ENCODE measurements at places on chromosomes 3 and 15.

DNA sequence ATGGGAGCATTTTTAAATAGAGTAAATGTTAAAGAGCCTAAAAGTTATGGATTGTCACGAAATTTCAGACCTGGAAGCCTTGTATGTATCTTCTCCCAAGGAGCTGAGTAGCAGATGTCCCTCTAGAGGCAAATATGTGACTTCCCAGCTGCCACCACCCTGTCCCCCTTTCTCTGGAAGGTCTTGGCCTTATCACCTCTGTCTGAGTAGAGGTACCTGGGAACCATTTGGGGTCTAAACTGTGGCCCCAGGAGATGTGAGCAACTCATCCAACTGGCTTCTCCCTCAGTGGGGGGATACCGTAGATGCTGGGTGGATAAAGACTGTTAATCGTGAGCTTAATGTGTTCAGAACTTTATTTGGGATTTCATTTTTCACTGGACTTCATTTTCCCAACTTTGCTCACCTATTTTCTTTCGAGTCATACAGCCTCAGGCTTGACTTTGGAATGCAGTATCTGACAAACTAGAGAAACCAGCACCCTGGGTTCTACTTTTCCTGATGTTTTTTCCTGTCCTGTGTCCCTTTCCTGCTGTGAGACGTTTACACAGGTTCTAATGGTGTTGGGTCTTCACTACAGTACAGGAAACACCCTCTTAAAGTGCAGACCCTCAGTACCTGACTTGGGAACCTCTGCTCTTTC, 53.3 kb upstream of the CCR4 start:
- no peak for DNase-seq

DNA sequence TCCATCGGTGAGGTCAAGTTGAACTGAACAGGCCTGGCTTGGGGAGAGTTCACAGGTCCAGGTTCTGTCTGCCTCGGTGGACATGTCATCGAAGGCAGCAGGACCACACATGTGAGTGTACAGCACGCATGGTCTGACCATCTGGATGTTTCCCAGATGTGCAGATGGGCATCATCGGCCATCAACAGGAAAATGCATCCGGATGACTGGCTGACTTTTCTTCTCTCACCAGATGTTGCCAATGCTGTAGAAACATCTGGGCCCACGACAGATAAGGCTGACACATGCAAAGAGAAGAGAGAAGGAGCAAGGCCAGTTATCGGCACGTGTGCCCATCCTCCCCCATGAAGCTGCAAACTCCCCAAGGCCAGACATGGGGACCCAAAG, 45.1 kb downstream of the NOX5 start:
- no peak for DNase-seq

DNA sequence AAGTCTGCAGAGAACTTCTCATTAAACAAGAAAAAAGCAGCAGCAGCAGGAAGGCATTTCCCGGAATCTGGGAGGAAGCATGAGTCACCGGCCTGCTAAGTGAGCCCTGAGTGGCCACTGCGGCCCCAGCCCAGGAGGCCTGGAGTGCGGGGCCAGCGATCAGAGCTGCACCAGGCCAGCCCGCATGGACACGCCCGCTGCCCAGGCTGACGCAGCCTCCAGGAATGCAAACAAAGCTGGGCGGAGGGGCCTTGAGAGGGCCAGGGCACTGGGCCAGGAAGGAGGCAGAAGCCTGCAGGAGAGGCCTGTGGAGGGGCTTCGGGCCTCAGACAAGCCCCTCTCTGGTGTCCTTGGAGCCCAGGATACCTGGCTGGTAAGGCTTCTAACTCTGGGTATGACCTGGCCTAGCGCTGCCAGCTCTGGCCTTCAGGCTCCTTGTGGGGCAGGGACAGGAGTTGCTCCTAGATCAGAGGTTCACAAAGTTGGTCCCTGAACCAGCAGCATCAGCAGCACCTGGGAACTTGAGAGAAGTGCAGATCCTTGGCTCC, 101.2 kb downstream of the SMAD6 start:
- peak; percentile 46 for DNase-seq

DNA sequence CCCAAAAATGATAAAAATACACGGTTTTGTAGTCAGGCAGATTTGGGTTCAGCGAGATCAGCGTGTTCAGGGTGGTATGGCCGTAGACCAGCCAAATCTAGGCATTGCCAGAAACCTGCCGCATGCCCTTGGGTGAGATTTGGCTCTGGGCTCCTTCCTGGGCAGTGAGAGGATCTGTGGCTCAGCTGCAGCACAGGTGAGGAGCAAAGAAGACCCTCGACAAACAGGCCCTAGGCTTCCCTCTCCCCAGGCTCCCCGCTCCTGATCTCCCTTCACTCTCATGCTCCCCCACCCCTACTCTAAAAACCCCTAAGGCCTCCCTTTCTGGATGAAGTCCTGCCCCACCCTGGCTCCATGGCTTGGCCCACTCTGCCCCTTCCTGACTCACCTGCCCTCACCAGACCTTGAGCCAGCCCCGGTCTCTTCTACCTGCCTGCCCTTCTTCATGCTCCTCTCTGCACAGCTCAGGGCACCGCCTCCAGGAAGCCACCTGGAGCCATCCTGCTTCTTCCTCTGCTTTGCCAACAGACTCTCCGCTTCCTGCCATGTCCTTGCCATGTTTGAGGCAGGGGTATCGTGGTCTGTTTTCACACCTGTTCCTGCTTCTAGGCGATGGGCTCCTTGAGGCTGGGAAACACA, 88.1 kb downstream of the CORO2B start:
- no peak for DNase-seq

- no peak for DNase-seq
These were observed 229.0 kb downstream of the THSD4 start for GRCh38 chr15:71344316-71344715.

GRCh38 chr3:192834428-192834827, 83.2 kb downstream of the MB21D2 start:
- DNase-seq, result no peak

DNA sequence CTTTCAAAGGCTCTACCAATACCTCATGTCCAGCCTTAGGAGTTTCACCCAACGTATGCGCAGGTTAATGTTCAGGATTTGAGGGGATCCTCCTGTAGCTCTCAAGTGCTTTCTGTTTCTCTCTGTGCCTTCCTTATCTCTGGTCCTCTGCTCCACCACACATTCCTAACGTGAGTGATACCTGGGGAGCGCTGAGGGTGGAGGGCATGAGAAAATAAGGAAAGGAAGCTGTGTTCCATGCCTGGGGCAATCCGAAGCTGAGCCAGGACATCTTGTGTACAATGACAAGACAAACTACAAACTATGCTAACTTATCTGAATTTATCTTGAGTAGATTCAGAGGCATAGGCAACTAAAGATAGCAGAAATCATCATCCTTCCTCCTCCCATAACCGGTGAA, 136.4 kb downstream of the SST start:
- no peak for DNase-seq

DNA sequence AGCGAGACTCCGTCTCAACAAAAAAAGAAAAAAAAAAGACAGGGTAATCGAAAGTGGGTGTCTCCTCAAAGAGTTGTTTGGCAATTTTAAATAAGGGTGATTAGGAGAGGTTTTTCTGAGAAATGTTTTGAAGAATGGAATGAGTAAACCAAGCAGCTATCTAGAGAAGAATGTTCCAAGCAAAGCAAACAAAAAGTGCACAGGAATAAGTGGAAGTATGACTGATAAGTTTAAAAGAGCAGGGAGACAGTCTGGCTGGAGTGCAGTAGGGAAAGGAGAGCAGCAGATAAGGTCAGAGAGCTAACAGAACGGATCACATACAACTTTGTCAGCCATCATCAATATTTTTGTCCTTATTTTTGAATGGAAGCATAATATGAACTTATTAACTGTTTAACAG, 853.5 kb downstream of the TUSC7 start:
- DNase-seq, result no peak

DNA sequence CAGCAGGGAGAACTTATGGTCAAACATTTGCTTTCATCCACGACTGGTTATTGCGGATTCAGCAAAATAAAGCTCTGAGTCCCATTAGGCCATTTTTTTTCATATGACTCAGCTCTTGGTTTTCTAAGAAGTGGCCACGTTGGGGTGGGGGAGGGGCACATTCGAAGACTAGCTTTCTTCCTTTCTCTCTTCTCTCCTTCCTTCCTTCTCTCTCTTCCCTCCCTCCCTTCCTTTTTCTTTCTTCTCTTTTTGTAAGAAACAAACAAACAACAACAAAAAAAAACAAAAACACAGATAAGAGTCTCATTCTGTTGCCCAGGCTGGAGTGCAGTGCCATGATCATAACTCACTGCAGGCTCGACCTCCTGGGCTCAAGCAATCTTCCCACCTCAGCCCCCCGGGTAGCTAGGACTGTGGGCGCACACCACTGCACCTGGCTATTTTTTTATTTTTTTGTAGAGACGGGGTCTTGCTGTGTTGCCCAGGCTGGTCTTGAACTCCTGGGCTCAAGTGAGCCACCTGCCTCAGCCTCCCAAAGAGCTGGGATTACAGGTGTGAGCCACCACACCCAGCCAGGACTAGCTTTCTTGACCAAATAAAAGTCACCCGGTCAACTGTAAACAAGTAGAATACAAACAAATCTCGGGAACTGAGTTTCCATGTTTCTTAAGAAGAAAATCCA, 41.6 kb downstream of the ABCC5 start:
- DNase-seq, result no peak

DNA sequence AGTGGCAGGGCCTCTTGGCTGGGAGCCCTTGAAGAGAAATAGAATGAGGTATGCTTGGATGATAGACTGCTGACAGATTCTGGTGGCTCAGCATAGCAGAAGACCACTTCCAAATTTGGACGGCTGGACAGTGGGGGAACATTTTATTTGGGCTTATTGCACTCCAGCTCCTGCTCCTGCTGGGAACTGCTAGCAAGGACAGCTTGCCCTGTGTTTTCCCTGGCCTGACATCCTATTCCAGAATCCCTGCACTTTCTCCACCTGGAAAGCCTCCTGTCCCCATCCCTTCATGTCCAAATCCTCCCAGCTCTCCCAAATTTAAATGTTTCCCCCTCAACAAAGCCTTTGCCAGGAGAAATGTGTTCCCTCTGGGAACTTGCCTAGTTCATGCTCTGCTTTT, 9.8 kb upstream of the COLQ start:
- no peak for DNase-seq

GRCh38 chr3:39362812-39363211, 20.4 kb upstream of the SLC25A38 start:
- no peak for DNase-seq

GRCh38 chr3:42051384-42052131, 39.6 kb upstream of the TRAK1 start:
- DNase-seq, result no peak

DNA sequence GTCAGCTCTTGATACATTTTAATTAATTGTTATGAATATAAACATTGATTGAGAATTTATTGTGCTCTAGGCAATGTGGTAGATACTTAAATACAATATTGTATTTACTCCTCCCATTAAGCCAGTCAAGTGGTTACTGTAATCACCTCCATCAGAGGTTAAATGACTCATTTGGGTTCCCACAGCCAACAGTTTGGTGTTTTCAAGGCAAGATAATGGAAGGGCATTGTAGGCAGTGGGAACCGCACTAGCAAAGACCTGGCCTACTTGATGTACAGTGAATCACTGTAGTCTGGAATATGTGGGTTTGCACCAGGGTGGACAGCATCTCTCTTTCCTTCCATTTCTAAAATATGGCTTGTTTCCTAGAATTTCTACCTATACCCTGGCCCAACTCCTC, 127.4 kb downstream of the EDEM1 start:
- DNase-seq, result no peak

- no peak for DNase-seq
These were observed 1.0 kb downstream of the LIMD1 start for GRCh38 chr3:45595364-45596195.

DNA sequence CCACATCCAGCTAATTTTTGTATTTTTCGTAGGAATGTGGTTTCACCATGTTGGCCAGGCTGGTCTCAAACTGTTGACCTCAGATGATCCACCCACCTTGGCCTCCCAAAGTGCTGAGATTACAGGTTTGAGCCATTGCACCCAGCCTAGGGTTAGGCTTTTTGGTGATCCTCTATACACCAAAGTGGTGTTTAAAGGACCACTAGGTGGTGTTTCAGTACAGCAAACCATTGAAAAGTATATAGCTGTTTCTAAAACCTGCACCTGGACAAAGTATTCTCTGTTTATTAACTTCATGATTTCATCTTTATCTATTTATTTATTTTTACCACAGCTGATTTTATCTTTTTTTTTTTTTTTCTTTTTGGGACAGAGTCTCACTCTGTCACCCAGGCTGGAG, 68.4 kb downstream of the MINDY2 start:
- no peak for DNase-seq

GRCh38 chr15:92462424-92463125, 68.9 kb downstream of the ST8SIA2 start:
- no peak for DNase-seq

- no peak for DNase-seq
These were observed 57.5 kb downstream of the SCN11A start for GRCh38 chr3:38994251-38994650.

GRCh38 chr3:58251631-58252035, 14.0 kb downstream of the ABHD6 start:
- no peak for DNase-seq

- no peak for DNase-seq
These were observed 151.3 kb downstream of the XXYLT1 start for GRCh38 chr3:195119461-195120266.

- DNase-seq, result no peak
These were observed 2.6 kb downstream of the ITGB5 start for GRCh38 chr3:124884474-124885101.

GRCh38 chr3:150344079-150344759, 63.9 kb upstream of the TSC22D2 start:
- DNase-seq, result no peak

- no peak for DNase-seq
These were observed 38.6 kb downstream of the ACSBG1 start for GRCh38 chr15:78195735-78196201.

GRCh38 chr15:69143756-69144436, 16.5 kb upstream of the GLCE start:
- no peak for DNase-seq

DNA sequence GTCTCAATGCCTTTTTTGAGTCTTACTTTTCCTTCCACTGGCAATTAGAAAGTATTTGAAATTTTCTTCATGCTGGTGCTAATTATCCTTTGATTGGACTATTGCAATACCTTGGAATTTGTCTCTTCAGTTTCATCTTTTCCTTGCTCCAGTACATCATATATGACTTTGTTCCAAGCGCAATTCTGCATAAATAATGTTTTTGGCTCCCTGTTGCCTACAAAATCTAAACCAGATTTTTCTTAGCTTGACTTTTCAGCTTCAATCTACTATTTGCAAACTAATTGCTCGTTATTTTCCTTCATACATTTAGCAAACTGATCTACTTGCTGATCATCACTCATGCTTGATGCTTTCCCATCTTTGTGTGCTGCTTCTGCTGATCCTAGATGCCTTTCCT, 230.8 kb upstream of the GPR149 start:
- DNase-seq, result no peak

GRCh38 chr3:150253622-150254021, 154.5 kb upstream of the TSC22D2 start:
- DNase-seq, result no peak

- no peak for DNase-seq
These were observed 25.9 kb downstream of the LTF start for GRCh38 chr3:46438831-46439230.

DNA sequence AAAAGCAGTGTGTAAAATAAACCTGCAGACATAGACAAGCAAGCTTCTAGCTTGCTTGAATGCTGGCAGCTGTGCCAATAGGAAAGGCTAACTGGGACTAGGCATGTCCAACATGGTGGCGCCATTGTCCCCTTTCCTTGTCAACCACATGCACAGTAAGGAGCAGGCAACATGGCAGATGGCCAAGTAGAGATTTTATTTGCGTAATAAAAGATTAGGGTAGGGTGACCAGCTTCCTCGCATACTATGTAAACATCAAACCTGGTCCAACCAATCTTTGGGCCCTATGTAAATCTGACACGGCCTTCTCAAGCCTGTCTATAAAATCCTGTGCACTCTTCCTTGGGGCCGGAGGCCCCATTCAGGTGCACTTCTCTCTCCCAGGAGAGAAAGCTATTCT, 575.4 kb upstream of the GOLIM4 start:
- no peak for DNase-seq

Data from keratinocyte (primary cell).